Left ventricle myocardium superior (tissue), 1 donor: ENCODE measurements at places on chromosomes 5 and 9. TPM values are rescaled to one million over a fixed set of nuclear protein-coding genes. Genes with fewer than 3 reads are reported as not detected.

DNA sequence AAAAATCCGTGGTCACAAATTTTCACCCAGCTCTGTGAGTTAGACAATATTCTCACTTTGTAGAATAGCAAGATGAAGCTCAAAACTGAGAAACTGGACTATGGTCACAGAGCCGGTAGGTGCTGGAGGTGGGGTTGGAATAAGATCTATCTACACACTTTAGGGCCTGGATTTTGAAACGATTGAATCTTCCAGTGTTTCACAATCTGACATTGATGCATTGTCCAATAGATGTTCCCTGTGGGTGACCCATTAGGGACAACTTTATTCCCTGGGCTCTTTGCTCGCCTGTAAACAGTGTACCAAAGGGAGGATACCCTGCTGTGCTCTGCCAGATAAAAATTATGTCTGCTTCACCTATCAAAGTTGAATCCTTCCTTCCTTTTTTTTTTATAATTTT, 145.4 kb upstream of the MPDZ start:
- DNase-seq, result no peak

DNA sequence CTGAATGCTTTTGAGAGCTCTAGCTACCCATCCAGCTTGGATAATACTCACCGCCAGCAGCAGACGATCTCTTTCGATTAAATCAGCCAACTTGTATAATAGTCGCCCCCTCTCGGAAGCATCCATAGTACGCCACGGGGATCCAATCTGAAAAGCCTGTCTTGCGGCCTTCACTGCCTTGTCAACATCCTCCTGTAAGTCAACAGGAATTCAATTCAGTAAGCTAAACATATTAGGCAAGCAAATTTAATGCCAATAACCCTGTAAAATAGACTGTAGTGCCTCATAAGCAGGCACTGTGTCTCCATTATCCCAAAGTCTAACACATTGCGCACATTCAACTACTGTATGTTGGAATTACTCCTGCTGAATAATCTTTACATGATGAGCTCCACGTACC, 22.0 kb downstream of the ALDH1A1 start:
- DNase-seq, result no peak

- DNase-seq, result no peak
Observed at GRCh38 chr5:81898403-81898802, 73.4 kb upstream of the ATG10 start.

The BHMT2 gene
- 5.3 TPM for total RNA-seq
